ENCODE measurements at places on chromosomes 13 and 19.

DNA sequence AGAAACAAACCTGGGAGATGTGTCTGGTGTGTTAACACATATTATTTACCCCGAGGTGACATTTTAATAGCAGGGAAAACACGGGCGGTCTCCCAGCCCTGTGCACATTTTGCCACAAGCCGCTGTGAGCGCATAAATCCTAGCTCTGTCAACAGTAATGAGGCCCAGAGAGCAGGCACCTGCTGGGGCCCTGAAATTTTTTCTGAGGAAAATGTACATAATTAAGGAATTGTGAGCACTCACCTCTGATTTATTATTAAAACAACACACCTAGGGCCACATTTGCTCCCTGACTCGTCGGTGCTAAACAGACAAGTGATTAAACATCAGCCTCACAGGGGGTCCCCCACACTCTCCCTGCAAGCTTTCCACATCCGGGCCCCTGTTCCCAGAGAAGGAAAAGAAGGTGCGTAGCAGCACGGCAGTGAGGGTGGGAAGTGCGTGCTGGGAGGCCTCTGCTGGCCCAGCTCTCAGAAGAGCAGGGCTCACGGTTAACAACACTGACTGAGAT lies 616.3 kb downstream of the UQCRFS1 start:
- no peak for DNase-seq

- DNase-seq = no peak
Measured at GRCh38 chr19:8446061-8446709, 1.4 kb downstream of the HNRNPM start.

- DNase-seq = no peak
Measured at GRCh38 chr13:28047757-28048388, 52.5 kb downstream of the FLT3 start.

DNA sequence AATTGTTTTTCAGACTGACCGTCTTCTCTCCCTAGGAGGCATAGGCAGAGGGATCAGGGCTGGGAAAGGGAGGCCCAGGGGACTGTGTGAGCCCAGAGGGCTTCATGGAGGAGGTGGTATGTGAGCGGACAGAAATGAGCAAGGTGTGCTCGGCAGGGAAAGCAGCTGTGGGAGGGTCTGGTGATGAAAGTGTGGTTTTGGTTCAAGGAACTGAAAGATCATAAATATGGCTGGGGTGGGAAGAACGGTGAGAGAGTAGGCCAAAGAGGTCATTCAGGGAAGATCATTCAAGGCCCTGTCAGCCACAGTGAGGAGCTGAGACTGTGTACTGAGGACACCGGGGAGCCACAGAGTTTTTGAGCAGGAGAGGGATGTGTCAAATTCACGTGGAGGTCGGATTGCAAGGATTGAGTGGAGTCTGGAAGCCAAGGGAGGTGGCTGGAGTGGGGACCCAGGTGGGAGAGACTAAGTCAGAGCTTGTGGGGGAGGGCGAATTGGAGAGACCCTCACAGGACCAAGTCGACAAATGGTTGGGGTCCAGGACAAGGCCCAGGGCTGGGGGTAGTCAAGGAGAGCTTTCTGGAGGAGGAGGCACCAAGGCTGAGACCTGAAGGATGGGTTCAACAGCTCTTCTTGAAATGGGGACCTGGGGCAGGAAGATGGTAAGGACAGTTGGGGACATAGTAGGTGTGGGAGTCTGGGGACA lies 7.6 kb downstream of the PLD3 start:
- no peak for DNase-seq

DNA sequence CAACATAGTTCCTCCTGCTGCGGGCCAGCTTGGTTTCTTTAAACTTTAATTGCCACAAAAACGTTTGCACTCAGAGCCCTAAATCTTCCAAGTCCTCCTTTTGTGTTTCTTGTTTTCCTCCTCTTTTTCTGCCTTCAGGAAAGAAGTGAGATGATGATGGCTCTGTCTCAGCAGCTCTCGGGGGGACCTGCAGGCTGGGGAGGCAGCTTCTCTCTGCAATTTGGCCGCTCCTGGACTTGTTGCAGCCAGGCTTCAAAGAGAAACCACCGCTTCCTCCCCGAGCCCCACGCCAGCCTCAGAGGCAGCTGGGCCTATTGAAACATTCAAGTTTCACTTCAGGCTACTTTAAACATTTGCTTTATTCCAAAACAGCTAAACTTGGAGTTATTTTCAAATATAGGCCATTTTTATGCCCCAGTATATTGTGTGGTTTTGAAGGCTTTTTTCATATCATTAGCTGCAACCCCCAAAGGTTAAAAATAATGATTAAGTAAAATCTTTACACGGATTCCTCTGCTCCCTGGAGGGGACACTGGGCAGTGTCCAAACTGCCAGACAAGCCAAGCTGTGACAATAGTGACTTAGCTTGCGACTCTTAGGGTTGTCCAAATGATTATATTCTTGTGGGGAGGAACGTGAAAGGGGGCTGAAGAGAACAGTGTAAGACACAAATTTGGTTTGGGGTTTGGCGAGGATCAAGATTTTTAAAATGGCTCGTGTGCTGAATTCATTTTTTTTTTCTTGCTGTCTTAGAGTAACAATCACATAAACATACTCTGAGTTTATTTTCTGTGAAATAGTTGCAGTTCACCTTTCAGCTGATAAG lies 330.8 kb downstream of the DLEU7 start:
- no peak for DNase-seq

Measured in 8988T (cell line).